Bronchial epithelial cell (primary cell): ENCODE measurements at places on chromosomes 12 and 14. TPM values are rescaled to one million over a fixed set of nuclear protein-coding genes. Genes with fewer than 3 reads are reported as not detected.

DNA sequence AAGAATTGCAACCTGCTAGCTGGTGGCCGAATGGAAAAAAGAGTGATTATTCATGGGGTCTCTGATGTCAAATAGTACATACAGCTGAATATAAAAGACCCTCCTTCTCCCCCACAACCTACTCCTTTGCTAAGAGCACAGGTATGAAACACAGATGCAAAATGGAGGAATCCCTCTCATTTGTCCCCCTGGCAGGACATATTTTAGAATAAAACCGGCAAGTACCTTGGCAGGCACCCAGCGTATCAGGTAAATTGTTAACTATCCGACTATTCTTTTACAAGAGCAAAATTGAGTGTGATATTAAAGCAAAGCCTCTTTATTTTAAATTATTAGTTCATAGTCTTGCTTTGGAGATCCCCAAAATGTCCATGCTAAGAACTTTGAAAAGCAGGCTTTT, 73.7 kb upstream of the USP44 start:
- DNase-seq = no peak

DNA sequence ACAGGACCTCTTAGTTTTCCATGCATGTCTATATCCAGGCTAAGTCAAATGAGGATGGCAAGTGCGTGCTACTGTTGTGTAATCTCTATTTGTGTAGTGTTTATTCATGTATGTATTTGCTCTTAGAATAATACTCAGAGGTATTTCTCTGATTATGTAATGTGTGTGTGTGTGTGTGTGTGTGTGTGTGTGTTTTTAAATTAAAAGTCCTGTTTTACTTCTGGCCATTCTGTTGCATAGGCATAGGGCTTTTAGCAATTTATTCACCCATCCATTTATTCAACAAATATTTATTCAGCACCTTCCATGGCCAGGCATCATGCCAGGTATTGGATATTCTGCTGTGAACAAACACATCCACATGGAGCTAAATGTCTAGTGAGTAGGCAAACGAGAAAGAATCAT, 63.5 kb downstream of the PELI2 start:
- peak; percentile 76 for DNase-seq

- peak; percentile 77 for DNase-seq
Observed at GRCh38 chr14:28629328-28630004, 137.1 kb upstream of the FOXG1 start.

DNA sequence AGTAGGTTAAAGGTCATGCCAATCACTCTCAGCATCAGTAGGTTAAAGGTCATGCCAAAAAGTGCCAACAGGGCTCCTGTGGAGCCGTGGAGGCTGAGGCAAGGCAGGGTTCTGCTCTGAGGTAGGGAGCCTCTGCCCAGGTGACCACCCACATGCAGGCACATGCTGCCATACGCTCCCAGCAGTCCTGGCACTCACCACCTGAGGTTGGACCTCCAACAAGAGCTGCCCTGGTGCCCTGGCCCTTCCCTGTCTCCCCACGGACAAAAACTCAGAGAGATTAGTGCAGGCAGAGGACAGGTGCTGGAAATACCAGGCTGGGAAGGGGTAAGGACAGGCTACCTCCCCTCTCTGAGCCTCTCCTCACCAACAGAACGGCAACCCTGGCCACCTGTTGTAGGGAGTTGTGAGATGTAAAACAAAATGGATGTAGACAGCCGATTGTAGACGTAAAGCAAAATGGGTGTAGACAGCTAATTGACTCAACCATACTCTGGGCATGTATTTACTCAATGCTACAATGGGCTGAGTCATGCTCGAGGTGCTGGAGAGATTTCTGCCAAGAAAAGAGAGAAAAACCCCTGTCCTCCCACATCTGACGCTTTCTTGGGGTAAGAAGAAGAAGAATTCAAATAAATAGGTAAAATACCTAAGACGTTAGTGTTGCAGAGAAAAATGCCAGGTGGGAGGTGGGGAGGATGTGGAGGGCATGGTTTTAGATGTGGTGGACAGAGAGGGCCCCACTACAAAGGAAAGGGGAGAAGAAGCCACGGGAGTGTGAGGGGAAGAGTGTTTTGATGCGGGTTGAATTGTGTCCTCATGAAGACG, 32.4 kb downstream of the LTBP2 start:
- peak; percentile 95 for DNase-seq

HOXC5 gene
- total RNA-seq = not detected in 2 replicates
